Activated T-helper 1 cell treated with anti-CD3 and anti-CD28 coated beads, Interleukin-2, amount 50 U/mL, for 16 hours (primary cell): ENCODE measurements at places on chromosomes 6 and 20.

GRCh38 chr20:48285656-48286055 lies 500.4 kb upstream of the SULF2 start:
- no peak for DNase-seq

GRCh38 chr6:91132461-91132860 lies 545.6 kb upstream of the MAP3K7 start:
- no peak for DNase-seq

DNA sequence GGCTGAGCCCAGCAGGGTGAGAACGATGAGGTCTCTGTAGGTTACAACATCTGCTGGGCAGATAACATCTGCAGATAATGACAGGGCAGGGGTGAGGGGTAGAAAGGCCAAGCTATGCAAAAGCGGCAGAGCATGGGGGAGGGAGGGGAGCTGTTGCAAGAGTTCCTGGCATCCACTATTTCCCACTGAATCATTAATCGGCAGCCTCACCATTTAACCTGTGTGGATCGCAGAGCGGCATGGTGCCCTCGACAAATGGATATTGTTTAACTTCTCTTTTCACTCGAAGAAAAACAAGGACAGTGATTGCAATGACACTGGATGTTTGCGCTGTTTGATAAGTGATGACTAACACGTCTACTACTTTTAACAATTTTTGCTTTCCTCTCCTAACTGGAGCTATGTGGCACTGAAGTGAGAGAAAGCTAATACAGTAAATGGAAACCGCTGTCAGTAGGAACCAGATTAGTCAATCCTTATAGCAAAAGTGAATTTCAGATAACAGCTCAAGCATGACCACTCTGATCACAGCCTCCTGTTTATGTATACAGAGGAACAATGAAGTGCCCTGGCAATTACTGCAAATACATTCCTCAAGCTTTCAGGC lies 381.5 kb downstream of the TFAP2A start:
- no peak for DNase-seq

- DNase-seq = no peak
Measured at GRCh38 chr6:163837691-163838431, 423.3 kb downstream of the QKI start.

DNA sequence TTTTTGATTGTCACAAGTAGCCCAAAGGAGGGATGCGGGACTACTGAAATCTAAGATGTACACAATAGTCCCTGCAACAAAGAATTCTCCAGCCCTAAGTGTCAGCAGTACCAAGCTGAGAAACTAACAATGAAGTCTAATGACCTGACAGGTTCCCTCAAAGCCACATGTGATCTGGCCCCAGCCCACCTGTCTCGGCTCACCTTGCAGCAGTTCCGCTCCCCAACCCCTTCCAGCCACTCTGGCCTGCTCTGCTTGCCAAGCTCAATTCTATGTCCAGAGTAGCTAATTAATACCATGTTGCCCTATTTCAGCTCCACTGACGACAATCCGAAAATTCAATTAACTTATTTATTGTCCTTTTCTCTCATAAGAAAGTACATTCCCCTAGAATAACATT lies 72.1 kb downstream of the ZMYND8 start:
- DNase-seq = no peak

DNA sequence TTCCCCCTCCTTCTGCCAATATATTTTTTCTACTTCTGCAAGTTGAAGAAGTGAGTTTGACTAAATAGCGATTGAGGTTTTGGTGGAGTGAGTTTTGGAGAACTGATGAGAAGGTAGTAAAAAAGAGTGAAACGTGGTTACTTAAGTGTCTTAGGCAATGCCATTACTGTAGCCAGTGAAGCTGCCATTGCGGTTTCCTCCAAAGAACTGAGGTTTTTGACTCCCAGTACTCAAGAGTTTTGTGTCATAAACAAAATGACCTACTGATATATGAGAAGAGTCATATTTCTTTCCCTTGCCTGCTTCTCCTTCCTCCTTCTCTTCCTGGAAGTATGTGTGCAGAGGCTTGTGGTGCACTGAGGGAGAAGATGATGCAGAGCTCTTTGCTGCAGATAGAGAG lies 554.5 kb upstream of the MAP3K7 start:
- no peak for DNase-seq

DNA sequence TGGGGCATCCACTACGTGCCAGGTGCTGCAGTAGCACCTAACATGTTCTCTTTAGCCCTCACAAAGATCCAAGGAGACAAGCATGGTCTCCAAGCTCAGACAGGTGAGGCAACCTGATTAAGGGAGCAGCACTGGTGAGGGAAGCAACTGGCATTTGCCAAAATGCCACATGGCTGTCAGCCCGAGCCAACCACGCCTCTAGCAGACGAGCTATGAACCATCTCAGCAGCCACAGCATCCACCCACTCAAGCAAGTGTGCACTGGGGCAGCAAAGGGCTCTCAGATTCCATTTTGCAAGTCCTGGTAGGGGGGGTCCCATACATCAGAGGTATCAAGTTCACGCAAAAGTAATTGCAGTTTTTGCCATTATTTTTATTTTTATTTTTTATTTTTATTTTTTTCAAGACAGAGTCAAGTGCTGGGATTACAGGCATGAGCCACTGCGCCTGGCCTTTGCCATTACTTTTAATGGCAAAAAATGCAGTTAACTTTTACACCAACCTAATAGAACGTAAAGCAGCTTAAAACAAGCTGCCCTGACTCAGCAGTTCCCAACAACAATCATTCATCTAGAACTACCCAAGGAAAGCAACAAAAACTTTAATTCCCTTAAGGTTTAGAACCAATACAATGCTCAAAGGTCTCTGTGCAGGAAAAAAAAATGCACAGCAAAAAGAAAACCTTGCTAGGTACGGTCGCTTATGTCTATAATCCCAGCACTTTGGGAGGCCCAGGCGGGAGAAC lies 36.3 kb upstream of the SPDEF start:
- no peak for DNase-seq

- DNase-seq = no peak
Measured at GRCh38 chr20:51008718-51009117, 14.2 kb downstream of the KCNG1 start.

DNA sequence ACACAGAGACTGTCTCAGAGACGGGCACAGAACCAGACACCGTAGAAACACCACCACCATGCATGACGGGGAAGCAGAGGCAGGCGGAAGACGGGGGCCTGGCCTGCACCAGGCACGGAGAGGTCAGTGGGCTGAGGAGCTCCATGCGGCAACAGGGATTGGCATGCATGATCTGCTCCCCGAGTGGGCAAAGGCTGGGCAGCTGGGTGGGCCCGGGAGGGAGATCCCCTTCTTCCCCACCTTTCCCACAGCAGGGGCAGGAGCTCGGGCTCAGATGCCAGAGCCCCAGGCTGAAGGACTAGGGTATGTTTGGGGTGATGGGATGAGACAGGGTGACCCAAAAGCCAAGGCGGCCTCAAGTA lies 43.2 kb downstream of the RAB44 start:
- no peak for DNase-seq

DNA sequence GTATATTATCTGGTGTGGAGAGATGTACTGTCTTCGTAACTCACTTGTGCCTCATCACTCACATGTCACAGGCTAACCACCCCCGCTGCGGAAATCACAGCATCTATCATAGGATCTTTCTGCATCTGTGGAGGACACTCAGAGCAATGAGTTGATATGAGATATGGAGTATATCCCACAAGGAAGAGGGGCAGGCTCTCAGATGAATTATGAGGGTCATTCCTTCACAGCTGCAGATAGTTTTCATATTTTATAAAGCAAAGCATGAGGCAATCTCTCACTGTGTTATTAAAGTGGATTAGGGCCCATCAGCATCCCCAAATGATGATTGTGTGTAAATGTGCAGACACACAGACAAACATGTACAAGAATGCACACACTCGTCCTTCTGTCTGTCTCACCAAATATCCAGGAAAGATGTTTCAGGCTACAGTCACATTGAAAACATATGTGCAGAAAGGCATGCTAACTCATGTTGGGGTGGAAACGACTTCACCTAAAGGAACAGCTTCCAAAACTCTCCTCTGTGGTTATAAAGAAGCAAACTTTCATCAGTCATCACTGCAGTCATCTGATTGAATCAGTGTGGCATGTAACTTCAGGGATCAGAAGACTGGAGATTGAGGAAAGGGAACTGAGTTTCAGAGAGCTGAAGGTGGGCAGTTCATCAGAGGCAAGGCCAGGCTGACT lies 164.7 kb downstream of the FOXC1 start:
- DNase-seq = no peak

DNA sequence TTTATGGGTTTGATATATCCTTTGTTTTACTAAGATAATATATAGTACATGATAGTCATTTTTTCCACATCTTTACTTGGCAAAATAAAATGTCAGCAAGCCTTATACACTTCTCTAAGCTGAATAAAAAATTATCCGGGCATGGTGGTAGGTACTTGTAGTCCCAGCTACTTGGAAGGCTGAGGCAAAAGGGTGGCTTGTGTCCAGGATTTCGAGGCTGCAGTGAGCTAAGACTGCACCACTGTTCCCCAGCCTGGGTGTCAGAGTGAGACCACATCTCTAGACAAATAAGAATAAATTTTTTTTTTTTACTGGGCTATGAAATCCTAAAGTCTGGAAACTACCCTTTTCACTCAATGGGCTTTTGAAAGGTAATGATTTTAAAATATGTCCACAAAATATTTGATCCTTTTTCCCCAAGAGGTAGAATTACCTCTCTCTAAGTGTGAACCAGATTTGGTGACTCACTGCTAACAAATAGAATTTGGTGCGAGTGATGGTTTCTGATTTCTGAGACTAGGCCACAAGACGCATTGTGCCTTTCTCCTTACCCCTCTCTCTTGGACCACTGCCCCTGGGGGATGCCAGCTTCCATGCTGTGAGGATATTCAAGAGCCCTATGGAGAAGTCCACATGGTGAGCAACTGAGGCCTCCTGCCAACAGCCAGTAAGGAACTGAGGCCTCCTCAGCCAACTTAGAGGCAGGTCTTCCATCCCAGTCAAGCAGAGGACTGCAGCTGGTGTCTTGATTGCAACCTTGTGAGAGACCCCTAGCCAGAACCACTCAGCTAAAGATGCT lies 84.2 kb upstream of the ZNFX1 start:
- DNase-seq = no peak

DNA sequence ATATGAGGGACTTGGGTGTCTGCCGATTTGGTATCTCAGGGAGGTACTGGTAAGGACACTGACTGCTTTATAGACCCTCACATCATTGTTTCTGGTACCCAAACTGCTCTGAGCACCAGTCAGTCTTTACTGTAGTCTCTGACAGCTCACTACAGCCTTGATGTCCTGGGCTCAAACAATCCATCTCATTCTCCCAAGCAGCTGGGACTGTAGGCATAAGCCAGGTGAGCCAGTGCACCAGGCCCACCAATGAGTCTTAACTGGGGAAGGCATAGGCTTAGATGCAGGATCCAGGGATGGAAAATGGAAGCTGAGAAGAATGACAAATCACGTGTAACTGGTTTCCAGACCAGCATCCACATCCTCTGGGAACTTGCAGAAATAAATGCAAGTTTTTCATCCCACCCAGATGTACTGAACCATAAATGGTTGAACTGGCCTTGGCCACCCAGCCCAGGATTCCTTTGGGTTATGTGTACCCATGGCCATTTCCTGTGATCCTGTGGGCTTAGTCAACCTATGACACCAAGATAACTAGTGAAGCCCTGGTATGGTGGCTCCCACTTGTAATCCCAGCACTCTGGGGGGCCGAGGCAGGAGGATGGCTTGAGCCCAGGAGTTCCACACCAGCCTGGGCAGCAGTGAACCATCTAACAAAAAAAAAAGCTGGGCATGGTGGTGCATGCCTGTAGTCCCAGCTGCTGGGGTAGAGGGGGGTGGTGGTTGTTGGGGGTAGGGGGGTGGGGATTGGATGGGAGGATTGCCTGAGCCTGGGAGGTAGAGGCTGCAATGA lies 5.8 kb downstream of the TUBB start:
- no peak for DNase-seq

GRCh38 chr20:1907586-1907985 lies 12.4 kb downstream of the SIRPA start:
- DNase-seq = no peak

GRCh38 chr6:34985236-34985635 lies 96.2 kb downstream of the ANKS1A start:
- DNase-seq = no peak

GRCh38 chr6:9593554-9593953 lies 821.3 kb downstream of the TFAP2A start:
- DNase-seq = no peak

GRCh38 chr20:57380081-57380750 lies 11.0 kb upstream of the RBM38 start:
- no peak for DNase-seq

DNA sequence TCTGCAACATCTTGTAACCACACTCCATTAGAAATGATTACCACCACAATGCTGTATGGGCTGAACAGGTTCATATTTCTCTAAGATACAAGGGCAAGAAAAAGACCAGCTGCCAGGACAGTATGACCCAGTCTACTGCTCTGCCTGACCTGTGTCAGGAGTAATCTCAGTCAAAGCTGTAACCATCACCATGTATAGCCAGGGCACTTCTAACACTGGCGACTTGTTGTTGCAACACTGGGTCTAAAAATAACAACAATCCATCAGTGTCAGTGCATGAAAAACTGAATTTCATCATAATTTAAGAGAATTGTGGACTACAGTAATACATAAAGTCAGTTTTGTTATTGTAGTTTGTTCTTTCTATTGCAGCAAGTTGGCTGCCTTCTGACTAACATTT lies 738.6 kb upstream of the ADGRB3 start:
- DNase-seq = no peak

- DNase-seq = no peak
Measured at GRCh38 chr6:135505648-135506047, 8.1 kb upstream of the AHI1 start.

GRCh38 chr20:37358366-37359150 lies 12.6 kb downstream of the SRC start:
- no peak for DNase-seq

- no peak for DNase-seq
Measured at GRCh38 chr20:57480444-57481160, 44.3 kb downstream of the CTCFL start.

DNA sequence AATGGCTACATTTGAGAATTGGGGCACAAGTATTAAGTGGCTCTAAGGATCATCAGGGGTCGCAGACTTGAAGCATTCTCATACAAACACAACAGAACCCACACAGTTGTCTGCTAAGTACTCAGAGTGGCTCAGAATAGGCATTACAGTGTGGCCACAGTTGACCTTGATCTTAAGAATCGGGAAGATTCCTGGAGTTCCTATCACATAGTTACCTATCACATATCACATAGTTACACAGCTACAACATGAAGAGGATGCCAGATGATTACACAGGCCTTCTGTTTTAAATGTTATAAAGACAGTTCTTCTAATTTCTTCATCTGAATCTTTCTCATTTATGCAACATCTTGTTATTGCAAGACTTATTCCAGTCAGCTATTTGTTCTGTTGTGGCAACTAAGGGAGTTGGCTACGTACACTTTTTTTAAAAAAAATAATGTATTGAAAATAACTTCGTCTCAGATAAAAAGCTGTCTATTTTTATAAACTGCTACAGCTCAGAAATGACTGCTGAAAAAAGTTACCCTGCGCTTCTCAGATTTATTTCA lies 129.0 kb downstream of the REV3L start:
- DNase-seq = no peak

GRCh38 chr6:131331873-131332781 lies 196.9 kb downstream of the AKAP7 start:
- DNase-seq = no peak
